ENCODE measurements at places on chromosomes 7 and 10.

GRCh38 chr10:68566955-68567354 lies 6.8 kb downstream of the TET1 start:
- no peak for DNase-seq

GRCh38 chr7:29239638-29240037 lies 45.1 kb downstream of the CHN2 start:
- DNase-seq, result no peak

- DNase-seq, result peak; percentile 99
Measured at GRCh38 chr7:130356121-130356875, 11.7 kb downstream of the CPA5 start.

DNA sequence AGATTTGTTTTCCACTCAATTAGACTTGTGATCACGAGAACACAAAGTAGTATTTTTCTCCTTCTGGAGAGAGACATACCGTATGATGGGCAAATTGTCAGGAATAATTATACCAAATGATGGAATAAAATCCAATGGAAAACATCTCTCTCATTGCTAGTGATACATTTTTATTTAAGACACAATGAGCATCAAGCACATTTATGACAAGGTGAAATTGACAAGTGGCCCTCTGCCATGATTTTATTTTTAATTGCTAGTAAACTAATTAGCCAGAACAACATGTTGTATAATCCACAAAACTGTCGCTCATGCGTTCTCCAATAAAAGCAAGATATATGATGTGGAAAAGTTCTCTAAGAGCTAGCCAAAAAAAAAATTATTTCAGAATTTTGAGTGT lies 620.8 kb downstream of the AUTS2 start:
- DNase-seq, result no peak

DNA sequence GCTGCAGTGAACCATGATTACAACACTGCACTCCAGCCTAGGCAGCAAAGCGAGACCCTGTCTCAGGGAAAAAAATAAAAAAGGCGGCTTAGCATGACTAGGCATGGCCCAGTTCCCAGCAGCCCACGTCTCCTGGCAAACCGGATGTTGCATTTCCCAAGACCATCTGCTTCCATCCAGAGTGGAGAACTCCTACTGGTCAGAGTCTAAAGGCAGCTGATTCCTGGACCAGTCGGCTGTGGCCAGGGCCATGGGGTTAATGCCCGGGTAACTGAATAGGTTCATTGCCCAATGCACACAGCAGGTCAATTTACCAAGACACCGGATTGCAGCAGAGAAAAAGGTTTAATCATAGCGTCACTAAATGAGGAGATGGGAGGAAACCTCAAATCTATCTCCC lies 133.1 kb downstream of the MYL10 start:
- DNase-seq, result no peak

DNA sequence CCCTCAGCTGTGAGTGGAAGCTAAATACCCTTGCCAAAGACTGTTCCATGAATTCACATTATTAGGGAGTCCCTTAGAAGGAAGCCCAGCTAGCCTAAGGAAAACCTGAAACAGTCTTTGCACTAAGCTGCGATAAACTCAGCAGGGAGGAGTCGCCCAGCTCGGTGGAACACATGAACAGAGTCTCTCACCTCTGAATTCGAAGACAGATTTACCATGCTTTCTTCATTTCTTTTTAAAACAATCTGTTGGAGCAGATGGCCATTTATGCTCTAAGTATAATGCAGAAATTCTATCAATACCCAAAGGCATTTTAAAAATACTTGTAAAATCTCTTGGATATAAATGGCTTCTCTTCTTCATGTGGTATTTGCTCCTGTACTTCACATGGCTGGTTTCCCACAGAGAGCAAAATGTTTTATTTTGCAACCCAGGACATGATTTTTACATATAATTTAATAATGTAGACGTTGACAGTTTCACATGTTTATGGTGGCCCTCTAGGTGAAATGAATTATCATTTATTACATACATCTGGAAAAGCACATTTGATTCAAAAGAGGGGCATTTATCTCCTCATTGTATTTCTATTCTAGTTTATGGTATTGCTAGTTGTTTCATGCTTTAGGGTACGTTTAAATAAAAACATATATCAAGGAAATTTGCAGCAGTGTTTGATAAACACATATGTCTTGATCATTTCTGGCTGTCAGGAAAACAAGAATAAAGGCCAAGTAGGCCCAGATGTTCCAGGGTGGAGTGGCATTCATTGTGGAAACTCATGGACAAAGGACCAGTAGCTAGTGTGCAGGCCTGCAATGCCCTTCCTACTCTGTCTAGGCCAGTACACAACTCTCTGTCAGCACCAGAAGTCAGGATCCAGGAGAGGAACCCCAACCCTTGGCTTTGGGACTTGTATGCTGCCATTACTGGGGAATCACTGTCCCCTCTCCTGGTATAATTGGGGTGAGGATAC lies 52.2 kb downstream of the LRGUK start:
- no peak for DNase-seq

DNA sequence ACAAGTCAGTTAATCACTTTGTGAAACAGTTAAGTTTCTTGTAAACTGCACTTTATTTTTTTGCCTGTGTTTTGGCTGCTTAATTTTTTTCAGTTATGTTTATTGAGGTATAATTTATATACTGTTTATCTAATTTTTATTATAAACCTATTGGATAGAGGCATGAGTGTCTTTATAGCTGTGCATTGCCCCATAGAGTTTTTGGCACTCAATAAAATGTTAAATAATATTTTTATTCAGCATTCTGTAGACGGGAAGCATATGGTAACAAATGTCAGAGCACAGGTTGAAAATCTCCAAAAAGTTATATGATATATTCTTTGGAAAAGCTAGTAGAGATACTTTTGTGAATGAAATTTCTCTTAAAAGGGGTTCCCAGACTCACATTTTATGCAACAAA lies 243.8 kb upstream of the KAT6B start:
- no peak for DNase-seq

DNA sequence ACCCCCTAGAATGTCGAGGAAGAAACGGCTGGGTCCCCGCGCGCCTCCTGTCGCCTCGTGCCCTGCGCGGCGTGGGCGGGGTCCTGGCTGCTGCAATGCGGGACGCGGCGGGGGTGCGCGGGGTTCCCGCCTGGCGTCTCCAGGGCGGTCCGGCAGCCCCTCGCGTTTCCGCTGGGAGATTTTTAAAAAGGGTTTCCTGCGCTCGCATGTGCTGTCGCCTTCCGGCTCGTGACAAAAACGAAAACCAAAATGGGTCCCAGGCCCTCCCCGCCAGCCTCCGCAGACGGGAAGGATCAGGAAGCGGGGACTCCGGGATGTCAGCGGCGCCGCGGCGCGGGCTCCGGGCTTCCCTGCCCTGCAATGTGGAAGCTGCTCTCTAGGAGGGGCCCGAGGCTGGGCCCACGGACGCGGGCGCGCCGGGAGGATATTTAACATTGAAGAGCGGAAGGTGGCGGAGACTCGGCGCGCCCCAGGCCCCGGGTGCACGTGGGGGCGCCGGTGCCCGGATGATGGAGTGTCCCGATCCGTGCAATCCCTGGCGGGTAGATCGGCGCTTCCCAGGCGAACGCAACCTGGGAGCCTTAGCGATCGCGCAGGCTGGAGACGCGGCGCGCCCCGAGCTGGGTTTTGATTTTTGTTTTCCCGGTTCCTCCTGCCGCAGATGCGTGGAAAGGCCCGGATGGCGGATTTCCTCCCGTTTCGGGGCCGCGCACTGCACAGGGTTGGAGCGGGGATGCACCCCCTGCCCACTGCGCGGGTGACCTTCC lies 1.0 kb downstream of the PFKP start:
- peak; percentile 31 for DNase-seq

DNA sequence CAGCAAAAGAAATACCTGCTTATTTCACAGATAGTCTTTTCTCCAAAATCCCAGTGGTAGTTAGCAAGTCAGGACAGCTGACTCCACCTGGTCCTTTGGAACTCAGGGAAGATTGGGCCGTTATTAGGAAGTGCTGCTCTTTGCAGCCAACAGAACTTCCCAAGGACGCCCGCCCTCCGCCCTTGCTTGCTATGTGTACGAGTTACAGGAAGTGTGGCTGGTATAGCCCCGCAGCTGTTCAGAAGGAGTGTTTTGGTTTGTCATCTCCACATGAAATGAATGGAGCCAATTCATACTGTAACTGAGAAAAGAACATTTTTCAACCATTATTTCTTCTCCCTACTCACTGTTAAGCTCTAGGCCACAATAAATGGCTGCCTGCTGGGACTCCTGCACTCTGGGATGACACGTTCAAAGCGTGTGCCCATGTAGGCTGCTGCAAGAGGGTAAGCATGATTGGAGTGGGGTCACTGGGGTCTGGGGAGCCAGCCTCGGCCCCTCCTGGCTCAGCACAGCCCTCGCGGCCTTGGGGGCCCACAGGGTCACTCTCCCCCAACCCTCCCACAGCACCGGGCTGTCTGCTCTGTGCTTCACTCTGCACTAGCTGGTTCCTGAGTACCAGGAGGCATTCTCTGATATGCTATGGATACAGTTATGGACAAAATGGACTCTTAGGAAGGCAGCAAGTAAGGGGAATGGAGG lies 244.0 kb downstream of the EBF3 start:
- DNase-seq, result no peak
